ENCODE measurements at places on chromosomes 7 and 10. TPM values are rescaled to one million over a fixed set of nuclear protein-coding genes. Genes with fewer than 3 reads are reported as not detected.

UPP1 gene
- 92.3 TPM for total RNA-seq

RPEL1 gene
- not detected for total RNA-seq

PITX3 gene
- total RNA-seq: not detected

SFXN3 gene
- total RNA-seq: 25.2 TPM

FAM200A gene
- 7.9 TPM for total RNA-seq

ESYT2 gene
- total RNA-seq: 56.1 TPM

TRIM50 gene
- not detected for total RNA-seq

CASD1 gene
- total RNA-seq: 19.7 TPM

GLI3 gene
- total RNA-seq: 0.46 TPM

WNT8B gene
- total RNA-seq: not detected

PTPN20 gene
- total RNA-seq: 0.61 TPM

PAX2 gene
- total RNA-seq: 0.04 TPM

KNDC1 gene
- total RNA-seq: not detected

CRHR2 gene
- total RNA-seq: not detected

GRIFIN gene
- total RNA-seq: not detected

MMRN2 gene
- total RNA-seq: not detected

GIMAP8 gene
- total RNA-seq: 12.3 TPM

TRIM73 gene
- total RNA-seq: 3.6 TPM

COBL gene
- not detected for total RNA-seq

TBL2 gene
- total RNA-seq: 29.1 TPM

OR2A25 gene
- total RNA-seq: not detected

TMEM184A gene
- total RNA-seq: not detected

XRCC2 gene
- total RNA-seq: 14.8 TPM

MEIG1 gene
- total RNA-seq: 1.2 TPM

PROSER2 gene
- total RNA-seq: 2.4 TPM

NPFFR1 gene
- not detected for total RNA-seq

JCAD gene
- 0.02 TPM for total RNA-seq

All from CD8-positive, alpha-beta memory T cell (primary cell).